ENCODE measurements at places on chromosomes 2 and 18.

GRCh38 chr2:167438206-167438605 lies 549.9 kb downstream of the XIRP2 start:
- DNase-seq, result no peak

GRCh38 chr18:49011291-49011746 lies 60.6 kb upstream of the SMAD7 start:
- no peak for DNase-seq

- no peak for DNase-seq
Observed at GRCh38 chr2:74551530-74551929, 2.2 kb downstream of the LOXL3 start.

DNA sequence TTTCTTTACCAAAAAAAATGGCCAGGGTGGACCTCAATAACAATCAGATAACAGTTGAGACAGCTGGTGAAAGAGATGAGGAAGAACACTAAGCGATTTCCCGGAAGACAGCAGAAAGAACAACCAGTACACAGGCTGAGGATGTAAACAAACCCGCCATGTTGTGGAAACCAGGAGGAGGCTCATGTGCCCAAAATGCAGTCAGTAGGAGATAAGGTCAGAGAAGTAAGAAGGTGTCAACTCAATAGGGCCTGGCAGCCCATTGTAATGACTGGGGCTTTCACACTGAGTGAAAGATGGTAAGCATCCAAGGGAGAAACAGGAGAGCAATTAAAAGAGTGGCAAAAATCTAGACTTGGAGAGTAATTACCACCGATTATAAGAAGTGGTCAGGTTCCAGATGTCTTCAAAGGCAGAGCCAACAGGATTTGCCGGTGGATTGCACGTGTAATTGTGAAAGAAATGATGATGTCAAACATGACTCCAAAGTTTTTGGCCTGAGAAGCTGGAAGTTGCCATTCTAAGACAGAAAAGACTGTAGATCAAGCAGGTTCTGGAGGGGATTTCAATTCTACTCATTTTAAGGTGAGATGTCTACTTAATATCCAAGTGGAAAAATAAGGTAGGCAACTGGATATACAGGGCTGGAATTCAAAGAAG lies 77.7 kb upstream of the CYP1B1 start:
- DNase-seq, result no peak

DNA sequence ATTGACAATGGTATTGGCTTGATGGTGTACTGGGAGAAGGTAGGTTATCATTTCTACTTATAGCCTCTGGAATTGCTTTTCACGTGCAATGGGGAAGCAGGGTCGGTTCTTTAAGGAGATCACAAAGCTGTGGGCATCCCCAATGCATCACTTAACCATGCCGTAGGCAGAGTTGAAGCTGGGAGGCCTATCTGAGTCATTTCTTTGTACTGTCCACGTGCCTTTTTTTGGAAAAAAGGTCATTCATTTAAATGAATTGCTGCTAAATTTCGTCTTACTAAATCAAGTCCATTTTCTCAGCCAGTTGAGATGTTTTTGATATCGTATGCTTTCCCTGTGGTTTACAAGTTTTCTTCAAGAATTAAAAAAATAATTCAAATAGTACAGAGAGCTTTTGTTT lies 17.2 kb upstream of the GYPC start:
- DNase-seq, result no peak

GRCh38 chr2:159936471-159936870 lies 125.9 kb downstream of the PLA2R1 start:
- DNase-seq, result no peak

- DNase-seq, result no peak
Observed at GRCh38 chr2:237190966-237191713, 105.5 kb downstream of the COPS8 start.

GRCh38 chr18:14086458-14087231 lies 45.6 kb downstream of the ZNF519 start:
- peak; percentile 57 for DNase-seq

- no peak for DNase-seq
Observed at GRCh38 chr2:134202371-134202770, 51.5 kb upstream of the MGAT5 start.

DNA sequence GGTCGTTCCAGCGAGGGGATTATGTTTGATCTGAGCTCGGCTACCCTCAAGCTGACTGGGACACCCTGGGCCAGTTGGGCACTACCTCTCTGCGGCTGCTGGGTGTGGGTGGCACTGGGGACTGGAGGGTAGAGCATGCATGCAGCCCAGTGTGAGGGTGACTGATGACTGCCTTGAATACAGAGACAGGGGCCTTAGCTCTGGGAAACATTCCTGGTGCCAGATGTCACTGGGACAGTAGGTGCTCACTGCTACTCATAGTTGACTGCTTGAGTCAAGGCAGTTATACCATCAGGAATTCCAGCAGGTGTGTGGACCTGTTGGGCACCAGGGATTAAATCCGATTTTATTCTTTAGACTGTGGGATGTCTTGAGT lies 33.6 kb upstream of the ATP6V1B1 start:
- peak; percentile 5 for DNase-seq

DNA sequence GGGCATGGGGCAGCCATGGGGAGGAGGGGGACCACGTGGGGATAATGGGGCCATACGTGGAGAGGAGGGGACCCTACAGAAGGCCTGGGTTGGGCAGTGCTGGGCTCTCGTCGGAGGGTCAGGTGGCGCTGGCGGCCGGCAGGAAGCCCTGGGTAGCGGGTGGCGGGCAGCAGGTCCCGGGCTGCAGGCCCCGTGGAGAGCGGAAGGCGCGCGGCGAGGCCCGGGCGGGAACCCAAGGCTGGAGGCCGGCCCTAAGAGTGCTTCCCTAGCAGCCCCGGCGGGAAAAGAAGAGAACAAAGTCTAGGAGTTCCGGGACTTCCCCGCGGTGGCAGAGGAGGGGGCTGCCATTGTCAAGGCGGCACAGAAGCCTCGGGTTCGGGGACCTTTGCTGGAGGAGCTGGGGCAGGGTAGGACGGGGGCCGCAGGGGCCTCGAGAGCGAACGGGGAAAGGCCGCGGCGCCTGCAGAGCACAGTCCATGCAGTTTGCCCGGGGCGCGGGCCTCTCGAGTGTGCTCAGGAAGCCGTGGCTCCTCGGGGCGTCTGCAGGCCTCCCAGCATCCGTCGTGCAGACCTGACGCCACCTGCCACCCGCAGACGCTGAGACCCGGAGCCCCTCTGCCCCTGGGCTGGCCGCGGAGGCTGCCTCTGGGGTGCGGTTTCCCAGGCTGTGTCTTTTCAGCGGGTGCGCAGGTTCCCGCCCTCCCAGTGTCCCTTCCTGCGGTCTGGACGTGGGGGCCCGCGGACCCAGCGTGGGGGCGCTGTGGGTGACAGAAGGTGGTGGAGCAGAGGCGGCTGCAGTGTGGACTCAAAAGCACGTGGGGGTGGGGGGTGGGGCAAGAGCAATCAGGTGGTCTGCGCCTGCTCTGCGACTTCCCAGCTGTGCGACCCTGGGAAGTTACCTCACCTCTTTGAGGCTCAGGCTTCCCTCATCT lies 19.4 kb upstream of the NCL start:
- DNase-seq, result peak; percentile 70

DNA sequence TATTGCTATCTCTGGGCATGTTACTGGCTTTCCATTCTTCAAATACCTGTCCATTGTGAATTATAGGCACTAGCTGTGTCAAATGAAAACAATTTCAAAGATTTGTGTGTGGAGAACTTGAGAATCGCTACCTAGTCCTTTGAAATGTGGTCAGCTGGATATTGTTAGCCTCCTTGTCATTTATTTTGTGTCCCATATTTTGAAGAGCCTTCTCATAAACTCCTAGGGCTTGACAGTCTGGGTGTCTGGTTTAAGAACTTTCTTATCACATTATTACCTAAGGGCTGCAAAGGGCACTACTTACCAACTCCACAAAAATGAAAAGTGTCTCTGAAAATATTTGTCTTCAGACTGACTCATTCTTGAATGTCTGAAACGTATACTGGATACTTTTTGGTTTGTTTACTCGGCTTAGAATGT lies 50.2 kb downstream of the COL4A3 start:
- no peak for DNase-seq

DNA sequence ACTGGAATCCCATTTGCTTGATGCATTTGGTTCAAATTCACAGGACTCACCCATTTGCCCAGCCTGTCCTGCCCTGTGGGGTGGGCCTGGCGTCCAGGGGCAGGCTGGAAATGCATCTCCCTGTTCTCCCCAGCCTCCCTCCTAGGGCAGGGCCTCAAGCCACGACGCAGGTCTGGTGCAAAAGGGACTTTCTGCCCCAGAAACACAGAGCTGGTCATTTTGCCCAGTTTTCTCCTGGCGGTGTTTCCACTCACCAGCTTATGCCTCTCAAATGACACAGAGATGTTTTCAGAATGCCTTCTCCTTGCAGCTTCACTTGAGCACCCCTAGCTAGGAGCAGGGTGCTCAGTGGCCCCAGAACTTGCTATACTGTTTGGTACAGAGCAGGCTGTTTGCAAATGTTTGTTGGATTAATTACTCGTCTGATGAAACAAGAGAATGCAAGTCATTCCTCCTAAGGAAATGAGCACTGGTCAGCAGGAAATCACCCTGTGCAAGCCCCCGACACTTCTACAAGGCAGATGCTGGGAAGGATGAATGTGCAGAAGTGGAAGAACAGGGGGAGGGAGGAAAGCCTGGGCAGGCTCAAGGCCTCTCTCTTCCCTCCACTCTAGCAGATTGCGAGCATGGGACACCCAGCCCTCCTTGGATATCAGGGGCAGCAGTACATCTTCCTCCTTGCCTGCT lies 164.3 kb upstream of the APCDD1 start:
- no peak for DNase-seq

DNA sequence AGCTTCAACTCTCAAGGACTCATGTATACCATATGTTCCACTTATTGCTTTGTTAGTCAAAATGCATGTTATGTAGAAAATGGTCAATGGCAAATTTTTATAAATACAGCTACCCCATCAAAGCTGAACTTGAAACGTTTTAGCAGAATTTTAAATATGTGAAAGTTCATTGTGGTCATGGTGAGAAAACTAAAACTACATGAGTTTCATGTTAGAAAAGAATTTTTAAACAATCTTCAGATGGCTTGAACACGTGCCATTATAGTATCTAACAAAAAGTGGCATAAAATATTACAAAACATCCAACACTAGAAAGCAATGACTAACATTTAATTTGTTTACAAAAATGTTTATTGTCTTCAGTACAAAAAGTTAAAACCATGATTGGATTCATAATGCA lies 246.0 kb upstream of the KCNJ3 start:
- DNase-seq, result no peak

DNA sequence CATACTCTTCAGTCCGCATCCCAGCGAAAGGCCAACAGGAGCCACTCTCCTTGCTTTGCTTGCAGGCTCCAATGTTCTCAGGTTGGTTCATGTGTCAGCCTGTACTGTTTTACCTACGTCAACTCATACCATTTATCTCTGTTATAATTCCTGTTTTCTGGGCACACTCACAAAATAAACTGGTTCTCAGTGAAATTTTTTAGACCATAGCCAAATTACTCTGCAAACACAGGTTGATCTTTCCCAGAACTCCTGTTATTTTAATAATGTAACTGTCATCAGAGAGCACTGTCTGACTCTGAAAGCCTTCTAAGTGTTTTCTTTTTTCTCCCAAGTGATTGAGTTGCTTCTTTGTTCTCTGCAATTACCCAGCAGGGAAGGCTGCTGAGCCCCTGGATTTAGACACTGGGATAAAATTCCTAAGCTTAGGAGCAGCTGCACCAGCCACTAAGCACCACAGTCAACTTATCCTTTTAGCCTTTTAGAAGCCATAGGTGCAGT lies 111.6 kb upstream of the PIEZO2 start:
- DNase-seq, result no peak

- DNase-seq, result no peak
Observed at GRCh38 chr18:47485221-47485797, 233.8 kb upstream of the SKOR2 start.

GRCh38 chr2:105775809-105776559 lies 31.3 kb downstream of the NCK2 start:
- peak; percentile 54 for DNase-seq

- no peak for DNase-seq
Observed at GRCh38 chr2:191713837-191714236, 35.9 kb downstream of the NABP1 start.

DNA sequence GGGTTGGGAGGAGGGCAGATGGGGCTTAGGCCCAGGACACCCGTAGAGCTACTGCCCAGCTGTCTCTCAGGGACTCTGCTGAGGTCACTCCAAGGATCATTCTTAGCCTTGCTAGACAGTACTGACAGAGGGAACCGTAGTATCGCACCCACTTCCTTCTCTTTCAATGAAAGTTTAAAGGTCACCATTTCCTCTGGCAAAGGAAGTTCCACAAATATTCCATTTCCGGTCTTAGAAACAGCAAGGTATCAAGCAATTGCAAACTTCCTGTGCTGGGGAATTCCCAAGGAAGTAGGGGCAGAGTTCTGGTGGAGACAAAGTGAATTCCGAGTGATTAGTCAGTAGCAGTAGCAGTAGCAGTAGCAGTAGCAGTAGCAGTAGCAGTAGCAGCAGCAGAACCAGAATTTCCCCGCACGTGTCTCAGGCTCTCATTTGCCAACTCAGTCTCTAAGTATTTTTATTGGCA lies 24.7 kb downstream of the IL1B start:
- DNase-seq, result no peak

DNA sequence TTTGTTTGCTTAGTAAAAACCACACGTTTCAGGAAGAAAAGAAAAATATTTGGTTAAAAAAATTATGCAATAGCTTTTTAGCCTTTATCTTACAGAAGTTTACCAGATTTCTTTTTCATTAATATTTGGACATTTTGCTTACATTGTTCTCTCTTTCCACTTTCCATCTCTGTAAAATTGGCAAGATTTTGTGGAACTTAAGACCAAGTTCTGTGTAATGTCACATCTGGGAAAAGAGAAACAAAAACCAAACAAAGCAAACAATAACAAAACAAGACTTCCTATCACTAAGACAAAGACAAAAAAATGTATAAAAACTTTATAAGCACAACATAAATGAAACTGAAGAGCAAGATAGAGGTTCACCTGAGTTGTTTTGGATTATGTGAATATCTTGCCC lies 1392.1 kb upstream of the CELF4 start:
- DNase-seq, result no peak

- DNase-seq, result no peak
Observed at GRCh38 chr18:58525928-58526424, 102.9 kb downstream of the ALPK2 start.

DNA sequence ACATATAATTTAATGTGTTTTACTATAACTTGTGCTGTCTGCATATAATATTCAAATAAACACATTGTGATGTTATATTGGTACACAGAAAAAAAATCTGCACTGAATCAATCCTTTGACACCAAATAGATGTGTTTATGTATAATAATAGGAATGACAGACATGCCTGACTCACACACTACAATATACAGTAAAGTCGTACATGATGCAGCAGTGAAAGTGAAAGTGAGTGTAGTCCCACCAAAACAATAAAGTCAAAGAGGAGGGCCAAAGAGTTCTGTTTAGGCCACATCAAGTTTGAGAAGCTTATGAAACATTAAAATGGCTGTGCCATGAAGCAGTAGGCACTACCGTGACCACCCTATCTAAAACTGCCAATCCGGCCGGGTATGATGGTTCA lies 8.2 kb upstream of the RBM44 start:
- DNase-seq, result no peak

GRCh38 chr18:36811430-36811829 lies 17.4 kb downstream of the TPGS2 start:
- no peak for DNase-seq
